ENCODE measurements at places on chromosomes 1 and 21.

DNA sequence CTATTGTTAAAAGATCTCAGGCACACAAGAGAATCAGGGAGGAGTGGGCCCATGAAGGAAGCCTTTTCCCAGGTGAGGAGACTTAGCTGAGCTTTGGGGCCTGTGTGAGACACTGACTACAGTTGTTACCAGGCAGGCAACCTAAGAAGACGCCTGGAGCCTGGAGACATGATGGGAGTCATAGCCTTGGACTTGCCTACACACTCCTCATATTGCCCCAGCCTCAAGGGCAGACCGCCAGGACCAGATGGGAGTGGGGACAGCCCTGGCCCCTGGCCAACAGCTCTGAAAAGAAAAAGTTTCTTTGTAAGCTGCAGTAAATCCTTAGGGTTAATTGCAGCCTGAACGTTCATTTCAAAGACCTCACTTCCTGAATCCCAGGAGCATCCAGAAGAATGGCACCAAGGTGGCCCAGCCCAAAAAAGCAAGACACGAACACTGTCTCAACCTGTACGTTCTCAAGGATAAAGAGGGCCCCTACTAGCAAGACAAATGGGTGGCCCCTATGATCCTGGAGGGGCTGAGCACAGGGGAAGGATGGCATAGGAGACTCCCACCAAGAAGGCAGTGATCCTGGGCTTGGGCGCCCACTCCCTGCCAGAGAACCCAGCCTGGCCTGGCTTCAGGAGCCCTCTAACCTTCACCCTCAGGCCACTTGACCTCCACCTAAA lies 33.2 kb upstream of the BTG2 start:
- no peak for DNase-seq

DNA sequence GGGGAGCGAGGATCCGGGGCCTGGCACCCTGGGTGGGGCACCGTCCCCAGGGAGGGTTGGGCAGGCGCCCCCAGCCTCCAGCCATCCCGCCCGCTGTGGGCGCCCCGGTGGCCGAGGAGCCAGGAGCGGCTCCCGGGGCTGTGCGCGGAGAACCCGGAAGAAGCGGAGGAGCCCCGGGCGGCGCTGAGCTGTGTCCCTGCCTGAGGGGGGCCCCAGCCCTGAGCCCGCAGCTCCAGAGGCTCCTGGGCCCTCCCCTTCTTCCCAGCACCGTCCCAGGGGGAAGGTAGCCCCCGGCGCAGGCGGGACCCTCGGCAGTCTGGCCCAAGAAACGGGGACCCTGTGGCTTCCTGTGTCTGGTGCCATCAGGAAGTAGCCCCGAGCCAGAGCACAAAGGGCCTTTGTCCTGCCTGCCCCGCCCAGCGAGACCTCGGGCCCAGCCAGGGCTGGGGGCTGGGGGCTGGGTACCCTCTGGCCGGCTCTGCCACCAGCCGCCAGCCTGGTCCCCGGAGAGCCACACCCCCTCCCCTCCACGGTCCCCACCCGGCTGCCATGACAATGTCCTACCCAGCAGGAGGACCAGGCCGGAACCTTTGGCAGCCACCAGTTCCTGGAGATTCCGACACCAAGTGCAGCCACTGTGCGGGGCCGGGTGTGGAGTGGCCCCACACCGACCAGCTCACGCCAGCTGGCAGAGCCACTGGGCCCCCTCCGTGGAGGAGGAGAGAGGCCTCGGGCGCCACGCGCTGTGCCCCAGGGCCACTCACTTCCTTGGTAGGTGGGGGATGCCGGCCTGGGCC lies 15.6 kb upstream of the TTLL10 start:
- DNase-seq, result no peak

DNA sequence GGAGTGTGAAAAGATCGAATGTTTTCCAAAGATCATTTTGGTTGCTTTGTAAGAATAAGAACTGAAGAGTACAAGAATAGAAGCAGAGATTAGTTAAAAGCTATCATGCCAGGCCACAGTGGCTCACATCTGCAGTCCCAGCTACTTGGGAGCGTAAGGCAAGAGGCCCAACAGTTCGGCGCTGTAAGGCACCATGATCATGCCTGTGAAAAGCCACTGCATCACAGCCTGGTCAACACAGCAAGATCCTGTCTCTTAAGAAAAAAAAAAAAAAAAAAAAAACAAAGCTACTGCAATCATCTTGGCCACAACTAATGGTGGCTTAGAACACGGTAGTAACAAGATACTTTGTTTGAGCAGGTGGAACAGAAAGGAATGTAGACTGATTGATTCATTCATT lies 116.2 kb downstream of the EIF4G3 start:
- DNase-seq, result no peak

DNA sequence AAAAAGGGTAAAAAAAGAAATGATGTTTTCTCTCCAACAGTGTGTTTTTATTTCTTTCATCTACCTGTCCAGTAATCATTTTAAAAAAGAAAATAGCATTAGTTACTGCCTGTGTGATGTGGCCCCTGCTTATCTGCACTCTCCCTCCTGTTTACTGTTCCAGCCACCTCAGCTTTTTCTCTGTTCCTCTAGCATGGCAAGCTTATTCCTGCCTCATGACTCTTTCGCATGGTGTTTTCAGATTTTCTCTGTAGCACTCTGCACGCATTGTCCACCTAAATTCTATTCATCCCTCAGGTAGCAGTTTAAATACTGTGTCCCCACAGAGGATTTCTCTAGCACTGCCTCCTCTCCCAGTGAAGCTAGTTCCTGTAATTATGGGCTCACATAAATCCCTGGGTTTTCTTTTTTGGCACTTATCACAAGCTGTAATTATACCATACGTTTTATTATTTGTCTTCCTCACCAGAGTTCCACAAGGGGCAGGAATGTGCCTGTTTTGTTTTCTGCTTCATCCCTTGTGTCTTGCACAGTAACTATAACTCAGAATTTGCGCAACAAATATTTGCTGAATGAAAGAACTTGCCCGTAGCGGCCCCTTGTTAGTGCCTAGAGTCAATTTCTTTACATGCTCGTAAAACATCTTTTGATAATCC lies 51.4 kb upstream of the LRIG2 start:
- DNase-seq, result no peak

GRCh38 chr1:235018161-235018560 lies 110.5 kb downstream of the TOMM20 start:
- no peak for DNase-seq

GRCh38 chr1:211535346-211535745 lies 43.4 kb upstream of the RD3 start:
- DNase-seq, result no peak

GRCh38 chr1:65939636-65940035 lies 146.9 kb downstream of the PDE4B start:
- DNase-seq, result no peak

- no peak for DNase-seq
Measured at GRCh38 chr1:47471163-47471562, 33.3 kb downstream of the FOXD2 start.

DNA sequence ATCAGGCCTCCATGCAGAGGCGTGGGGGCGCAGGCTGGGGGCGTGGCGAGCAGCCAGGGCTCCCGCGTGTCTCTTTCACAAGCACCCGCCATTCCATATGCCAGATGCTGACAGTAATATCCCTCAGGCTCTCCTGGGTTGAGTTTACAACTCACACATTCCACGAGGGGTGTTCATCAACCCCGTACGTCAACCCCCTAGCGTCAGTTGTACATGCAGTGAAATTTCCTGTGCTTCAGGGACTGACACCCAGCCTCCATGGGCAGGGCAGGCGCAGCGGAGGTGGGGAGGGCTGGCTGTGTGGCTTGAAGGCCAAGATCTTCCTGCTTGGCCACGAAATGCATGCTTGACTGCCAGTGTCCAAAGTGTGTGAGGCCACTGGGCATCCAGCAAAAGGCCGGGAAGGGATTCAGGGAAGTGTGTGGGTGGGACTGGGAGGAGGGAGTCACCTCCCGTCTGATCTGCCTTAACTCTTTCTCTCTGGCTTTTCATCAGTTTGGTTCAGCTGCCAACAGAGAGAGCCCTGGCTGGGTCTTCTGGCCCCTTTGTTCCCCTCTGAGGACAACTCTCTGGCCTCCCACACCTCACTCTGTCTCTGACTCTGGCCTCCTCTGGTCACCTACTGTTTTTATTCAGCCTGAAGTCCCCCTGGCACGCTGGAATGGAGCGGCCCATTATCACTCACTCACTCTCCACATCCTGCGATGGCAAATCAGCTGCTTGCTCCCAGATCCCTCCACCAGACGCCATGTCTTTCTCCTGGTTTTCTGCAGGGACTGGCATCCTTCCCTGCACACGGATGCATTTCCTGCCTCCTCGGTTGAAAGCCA lies 33.8 kb downstream of the CLIC6 start:
- DNase-seq, result no peak

DNA sequence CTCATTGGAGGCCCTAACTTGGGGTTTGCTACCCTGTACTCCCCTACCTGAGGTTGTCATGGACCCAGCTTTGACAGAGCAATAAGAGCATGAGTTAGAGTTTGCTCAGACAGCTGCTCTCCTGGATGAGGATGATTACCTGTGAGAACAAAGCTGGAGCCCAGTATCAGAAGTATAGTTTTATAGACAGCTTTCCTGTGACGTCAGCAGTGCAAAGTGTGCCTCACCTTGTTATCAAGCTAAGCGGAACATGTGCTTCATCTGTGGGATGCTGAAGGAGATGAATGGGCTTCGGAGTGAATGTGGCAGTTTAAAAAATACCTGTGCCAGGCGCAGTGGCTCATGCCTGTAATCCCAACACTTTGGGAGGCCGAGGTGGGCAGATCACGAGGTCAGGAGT lies 5.4 kb upstream of the WDR47 start:
- no peak for DNase-seq

- no peak for DNase-seq
Measured at GRCh38 chr1:26067432-26067911, at the start of gene TRIM63. TRIM63 (minus strand) TSS chr1:26067630; CDS start chr1:26067494, 136 bp downstream.

DNA sequence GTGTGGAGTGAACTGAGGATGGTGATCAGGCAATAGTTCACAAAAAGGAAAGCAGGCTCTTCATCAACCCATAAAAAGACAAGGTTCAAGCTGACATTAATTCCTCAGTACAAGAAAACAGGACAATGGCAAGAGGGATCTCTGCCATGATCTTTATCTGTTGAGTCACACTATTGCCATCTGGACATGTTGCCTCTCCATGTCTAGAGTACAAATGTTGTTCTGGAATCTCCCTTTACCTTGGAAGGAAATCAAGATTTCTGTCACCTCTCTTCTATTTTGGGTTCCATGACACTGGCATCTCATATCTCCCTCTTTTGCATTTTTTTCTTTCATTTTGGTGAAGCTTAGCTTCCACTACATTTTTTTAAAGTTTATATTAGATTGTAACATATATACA lies 329.1 kb downstream of the USP25 start:
- DNase-seq, result no peak

DNA sequence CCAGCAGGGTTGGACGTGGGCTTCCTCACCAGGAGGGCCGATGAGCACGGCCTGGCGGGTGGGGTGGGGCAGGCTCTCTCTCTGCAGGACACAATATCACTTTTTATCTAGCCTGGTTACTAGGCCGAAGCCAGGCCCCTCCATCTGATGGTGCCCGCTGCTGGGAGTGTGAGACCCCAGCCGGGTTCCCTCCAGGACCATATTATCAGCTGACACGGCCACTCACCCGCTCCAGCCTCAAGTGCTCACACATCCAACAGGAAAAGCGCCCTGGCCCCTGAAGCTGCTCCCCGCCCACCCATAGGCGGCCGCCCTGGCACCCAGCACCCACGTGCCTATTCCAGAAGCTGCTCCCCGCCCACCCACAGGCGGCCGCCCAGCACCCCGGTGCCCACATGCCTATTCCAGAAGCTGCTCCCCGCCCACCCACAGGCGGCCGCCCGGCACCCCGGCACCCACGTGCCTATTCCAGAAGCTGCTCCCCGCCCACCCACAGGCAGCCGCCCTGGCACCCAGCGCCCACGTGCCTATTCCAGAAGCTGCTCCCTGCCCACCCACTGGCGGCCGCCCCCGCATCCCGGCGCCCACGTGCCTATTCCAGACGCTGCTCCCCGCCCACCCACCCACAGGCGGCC lies 5.0 kb downstream of the SLC19A1 start:
- no peak for DNase-seq

- no peak for DNase-seq
Measured at GRCh38 chr1:156692441-156692924, 12.9 kb downstream of the CRABP2 start.

DNA sequence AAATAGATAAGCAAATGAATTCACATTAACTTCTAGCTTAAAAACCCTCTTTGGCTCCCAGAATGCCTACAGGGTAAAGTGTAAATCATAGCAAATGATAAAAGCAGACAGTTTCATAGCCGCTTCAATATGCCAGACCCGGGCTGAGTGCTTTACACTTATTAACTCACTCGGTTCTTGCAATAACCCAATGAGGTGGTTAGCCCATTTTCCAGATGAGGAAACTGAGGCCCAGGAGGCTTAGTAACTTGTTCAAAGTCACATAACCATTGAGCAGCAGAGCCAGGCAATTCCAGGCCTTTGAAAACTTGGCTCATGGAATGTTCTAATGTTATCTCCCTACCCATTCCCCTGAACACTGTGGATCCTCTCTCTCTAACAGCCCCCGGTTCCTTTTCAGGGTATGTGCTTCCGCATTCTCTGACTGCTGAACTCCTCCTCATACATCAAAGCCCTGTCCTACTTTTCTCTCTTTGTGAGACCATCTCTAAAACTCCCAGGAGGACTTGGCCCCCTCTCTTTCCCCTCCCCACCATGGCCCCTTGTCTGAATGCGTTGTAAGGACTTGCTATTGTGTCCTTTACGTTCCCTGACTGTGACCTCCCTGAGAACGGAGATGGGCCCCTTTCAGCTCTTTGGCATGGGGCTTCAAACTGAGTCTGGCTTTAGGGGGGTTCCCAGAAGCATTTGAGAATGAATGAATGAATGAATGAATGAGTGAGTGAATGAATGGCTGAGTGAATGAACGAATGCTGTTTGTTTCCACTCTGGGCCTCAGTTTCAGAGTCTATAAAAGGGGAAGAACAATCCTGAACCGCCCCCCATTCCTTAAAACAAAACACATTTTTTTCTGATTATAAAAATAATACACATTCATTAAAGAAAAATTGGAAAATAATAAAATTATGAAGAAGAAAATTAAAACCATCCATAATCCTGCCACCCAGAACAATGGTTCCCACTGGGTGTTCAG lies 15.6 kb upstream of the RUNX3 start:
- DNase-seq, result no peak

- no peak for DNase-seq
Measured at GRCh38 chr1:48472638-48473037, 634 bp upstream of the SPATA6 start.

- DNase-seq, result no peak
Measured at GRCh38 chr1:209585672-209586071, 2.2 kb downstream of the CAMK1G start.

GRCh38 chr1:175757381-175758015 lies 14.1 kb upstream of the TNR start:
- no peak for DNase-seq

GRCh38 chr1:172246521-172247390 lies 173.7 kb upstream of the C1orf105 start:
- no peak for DNase-seq

- no peak for DNase-seq
Measured at GRCh38 chr1:219067350-219067712, 106.3 kb upstream of the LYPLAL1 start.

DNA sequence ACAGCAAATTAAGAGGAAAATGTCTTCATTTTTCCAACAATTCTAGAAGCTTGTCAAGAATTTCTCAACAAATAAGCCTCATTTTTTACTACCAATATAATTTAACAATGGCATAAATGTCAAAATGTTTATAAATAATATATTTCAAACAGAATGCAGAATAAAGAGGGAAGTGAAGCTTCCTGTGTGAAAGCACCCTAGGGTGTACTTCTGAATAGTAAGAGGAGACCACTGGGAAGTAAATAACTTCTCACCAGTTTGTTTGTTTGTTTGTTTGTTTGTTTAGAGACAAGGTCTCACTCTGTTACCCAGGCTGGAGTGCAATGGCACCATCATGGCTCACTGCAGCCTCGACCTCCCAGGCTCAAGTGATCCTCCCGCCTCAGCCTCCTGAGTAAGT lies 244.3 kb downstream of the SLC45A1 start:
- no peak for DNase-seq

All from activated CD4-positive, alpha-beta T cell treated with anti-CD3 and anti-CD28 coated beads, Interleukin-2, amount 10 ng/mL, durations not matched to agents 7 days and 5 days (primary cell).